ENCODE measurements at places on chromosomes 7 and 10.

- DNase-seq = no peak
Measured at GRCh38 chr10:47454008-47454779, 29.7 kb downstream of the ANXA8 start.

DNA sequence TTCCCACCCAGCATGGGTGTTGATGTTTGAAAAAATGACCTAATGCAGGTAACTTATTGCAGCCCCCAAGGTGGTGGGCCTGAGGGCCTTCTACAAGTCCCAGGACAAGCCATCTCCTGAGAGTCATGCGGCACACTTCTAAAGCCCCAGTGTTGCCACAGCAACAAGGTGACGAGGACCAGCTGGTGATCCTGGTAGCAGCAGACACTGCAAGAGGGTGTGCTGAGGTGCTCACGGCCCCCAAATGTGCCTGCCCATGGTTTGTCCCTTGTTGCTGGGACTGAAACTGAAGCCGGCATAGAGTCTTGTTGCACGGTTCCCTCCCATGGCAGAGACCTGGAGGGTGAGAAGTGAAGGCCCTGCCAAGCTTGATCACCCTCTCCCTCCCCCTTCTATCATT is 333.2 kb upstream of the MGMT start:
- no peak for DNase-seq

- DNase-seq = no peak
Measured at GRCh38 chr7:51366930-51367613, 50.5 kb upstream of the COBL start.

DNA sequence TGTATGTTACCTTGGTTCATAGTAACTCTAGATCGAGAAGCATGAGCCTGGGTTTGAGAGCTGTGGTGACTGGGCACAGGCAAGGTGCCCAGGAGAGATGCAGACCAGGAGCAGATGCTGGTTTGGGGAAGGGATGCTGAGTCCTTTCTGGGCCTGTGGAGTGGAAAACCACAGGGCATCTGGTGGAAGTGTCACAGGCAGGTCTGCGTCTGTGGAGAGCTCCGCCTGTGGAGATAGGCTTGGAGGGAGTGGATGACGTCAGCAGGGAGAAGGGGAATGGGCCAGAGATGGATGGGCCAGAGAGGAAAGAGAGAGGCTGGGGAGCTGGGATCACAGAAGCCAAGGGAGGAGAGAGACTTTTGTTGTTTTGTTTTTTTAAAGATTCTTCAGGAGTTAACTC is 14.8 kb downstream of the CYP26A1 start:
- DNase-seq = no peak

DNA sequence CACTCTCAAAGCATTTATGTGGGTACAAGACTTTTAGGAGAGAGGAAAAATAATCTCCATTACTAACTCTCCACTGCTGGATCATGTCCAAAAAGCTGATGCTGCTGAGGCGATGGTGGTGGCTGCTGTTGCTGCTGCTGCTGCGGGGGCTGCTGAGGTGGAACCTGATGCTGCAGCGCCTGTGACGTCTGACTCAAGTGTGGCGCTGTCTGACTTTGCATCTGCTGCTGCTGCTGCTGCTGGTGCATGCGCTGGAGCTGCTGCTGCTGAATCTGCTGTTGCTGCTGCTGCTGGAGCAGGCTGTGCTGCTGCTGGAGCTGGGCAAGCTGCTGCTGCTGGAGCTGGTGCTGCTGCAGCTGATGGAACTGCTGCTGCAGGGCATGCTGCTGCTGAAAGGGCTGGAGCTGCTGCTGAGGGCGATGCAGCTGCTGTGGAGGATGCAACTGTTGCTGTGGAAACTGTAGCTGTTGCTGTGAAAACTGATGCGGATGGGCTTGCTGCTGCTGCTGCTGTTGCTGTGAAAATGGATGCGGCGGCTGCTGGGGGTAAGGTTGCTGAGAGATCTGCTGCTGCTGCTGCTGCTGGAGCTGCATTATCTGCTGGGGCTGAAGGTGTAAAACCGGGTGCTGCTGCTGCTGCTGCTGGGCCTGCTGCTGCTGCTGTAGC is 34.5 kb downstream of the PAXIP1 start:
- DNase-seq = no peak

DNA sequence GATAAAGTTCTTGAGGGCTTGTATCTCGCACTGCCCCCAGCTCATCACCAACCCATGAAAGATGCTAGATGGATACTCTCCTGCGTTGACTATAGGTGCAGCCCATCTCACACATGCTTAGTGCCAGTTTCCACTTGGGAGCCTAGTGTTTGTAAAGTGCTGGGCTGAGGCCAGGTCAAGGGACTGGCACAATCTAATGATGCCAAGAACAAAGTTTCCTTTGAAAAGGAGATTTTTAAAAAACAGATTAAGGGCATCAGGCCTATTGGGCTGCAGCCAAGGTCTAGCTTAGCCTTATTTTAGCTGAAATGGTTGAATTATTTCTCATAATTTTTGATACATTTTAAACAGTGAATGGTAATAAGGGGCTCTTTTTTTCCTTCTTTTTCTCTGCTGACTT is 259.0 kb downstream of the ADRA2A start:
- no peak for DNase-seq

DNA sequence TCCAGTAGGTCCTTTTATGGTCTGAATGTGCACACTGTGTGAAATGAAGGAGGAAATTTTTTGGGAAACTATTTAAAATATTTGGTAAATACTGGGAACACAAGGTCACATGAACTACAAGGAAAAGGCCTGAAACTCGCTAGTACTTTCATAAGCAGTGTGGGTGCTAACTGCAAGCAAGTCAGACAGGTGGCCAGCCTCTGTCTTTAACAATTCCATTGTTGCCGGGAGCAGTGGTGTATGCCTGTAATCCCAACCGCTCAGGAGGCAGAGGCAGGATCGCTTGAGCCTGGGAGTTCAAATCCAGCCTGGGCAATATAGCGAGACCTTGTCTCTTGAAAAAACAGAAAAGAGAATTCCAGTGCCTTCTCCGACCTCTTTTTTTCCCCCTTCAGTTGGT is 37.5 kb downstream of the SMURF1 start:
- no peak for DNase-seq

- no peak for DNase-seq
Measured at GRCh38 chr10:4813023-4813422, 13.0 kb upstream of the AKR1E2 start.

DNA sequence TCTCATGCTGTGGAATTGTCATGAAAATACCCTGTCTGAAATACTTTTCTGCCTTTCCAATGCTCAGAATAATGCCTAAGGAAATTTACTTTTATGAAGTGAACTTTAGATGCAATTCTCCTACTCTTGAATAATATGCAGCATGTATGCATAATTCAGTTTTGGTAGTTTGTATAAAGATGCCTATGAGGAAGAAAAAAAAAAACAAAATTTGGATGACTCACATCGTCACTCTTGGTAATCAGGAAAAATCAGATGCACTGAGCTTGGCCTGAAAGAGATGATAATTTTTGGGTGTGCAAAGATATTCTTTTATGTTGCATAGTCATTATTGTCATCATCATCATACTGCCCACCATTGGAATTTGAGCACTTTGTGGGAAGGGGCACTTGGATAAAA is 382.1 kb downstream of the ANKRD7 start:
- DNase-seq = no peak

DNA sequence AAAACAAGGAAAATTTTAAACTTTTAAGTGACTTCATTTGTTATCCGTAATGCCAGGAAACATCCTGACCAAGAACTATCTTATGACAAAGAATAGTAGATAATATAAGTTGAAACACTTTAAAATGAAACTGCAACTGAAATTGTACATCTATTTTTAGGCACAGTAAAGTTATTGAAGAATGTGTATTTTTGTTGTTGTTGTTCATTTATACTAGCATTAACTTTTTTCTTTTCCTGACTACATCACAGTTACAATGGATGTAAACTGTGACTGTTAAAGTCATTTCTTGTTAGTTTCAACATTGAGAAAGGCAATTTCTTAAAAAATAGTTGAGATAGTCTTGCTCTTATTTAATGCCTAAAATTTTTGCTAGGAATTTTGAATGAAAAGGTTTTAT is 2.6 kb downstream of the CPED1 start:
- no peak for DNase-seq

DNA sequence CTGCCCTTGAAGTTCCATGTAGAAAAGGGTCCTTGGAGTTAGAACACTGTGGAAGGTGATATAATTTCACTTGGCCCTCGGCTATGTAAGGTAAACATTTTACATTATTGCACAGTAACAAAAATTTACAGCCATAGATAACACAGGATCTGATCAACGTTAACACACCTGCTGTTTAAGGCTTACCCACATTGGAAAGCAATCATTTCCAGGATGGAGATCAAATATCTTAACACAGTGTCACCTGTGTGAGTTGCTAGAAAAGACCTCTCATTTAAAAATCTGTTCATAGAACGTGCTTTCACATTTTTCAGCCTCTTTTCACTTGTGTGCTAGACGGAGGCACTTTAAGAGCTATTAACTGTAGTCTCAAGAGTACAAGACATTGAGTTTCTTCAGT is 1.9 kb downstream of the TMEM229A start:
- DNase-seq = no peak

DNA sequence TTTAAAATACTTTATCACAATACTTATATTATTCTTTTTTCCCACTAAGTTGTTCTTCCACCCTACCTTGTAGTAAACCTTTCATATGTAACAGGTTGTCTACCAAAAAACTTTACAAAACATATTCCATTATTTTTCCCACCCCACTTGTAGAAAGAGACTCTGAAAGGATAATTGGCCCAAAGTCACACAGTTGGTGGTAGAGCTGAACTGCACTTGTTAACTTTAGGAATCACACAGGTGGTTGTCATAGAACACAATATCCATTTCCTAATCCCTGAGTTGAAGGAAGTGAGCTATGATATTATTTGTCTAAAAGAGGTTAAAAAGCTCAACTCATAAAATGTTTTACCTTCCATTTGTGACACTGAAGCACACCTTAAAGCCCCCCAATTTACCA is 188.8 kb upstream of the FOXP2 start:
- DNase-seq = no peak

DNA sequence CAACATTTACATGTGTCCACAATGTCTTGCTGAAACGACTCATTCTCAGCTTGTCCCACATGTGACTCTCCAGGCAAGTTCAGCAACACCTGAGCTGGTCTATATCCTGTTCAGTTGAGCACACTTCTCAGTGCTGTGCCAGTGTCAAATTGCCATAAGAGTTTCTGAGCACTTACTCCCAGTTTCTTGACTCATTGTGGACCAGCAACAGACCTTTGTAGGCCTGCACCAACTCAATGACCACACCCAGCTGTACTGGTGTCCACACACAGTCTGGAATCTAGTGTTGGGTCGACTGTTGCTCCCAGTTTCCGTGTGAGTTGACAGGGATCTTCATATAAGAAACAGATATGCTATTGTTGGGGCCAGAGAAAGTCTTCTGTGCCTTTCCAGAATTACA is 88.0 kb downstream of the PTPN20 start:
- no peak for DNase-seq

GRCh38 chr10:33216661-33217427 is 117.6 kb downstream of the NRP1 start:
- DNase-seq = no peak

DNA sequence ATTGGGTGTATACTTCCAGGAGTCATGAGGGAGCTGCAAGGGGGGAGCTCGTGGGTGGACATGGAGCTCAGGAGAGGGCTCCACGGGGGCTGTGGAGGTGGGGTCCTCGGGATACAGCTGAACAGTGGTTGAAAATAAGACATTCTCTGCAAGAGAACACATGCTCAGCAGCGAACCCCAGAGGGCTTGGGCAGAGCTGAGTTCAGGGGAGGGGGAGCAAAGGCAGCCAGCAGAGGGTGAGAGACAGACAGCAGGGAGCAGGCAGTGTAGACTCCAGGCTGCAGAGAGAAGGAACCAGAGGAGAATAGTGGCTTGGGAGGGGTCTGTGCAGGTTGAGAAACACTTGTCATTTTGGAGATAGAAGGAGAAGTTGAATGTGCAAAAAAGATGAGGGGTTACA is 73.0 kb upstream of the LRRC18 start:
- DNase-seq = no peak

DNA sequence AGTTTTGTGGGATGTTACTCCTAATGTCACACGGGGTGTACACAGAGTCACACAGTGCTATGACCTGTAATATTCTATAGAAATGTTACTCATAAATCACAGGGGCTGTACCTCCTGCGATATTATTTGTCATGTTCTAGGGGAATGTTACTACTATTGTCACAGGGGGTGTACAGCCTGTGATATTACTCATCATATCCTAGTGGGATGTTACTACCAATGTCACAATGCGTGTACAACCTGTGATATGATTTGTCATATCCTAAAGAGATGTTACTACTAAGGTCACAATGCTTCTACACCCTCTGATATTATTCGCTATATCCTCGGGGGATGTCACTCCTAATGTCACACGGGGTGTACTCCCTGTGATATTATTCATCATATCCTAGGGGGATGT is 7.6 kb upstream of the CCZ1B start:
- no peak for DNase-seq
